Stomach (tissue), 19 donors: ENCODE measurements at places on chromosomes 5 and 9.

- DNase-seq, result no peak
Observed at GRCh38 chr5:76524868-76525267, 98.3 kb downstream of the F2RL2 start.

DNA sequence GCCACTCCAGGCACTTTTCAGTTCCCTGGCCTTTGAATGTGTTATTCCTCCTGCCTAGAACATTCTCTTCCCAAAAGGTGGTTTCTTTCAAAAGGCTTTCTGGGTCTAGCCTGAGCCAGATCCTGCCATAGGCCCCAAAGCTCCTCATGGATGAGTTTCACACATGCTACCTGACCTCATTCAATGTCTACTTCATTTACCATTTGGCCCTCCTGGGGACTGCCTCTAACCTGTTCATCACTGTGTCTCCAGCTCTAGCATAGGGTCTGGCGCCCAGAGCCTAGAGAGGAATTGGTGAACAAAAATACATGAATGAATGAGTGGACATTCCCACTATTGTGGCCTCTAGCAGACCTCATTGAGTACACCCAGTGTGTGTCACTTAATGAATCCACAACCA lies 5.4 kb upstream of the P4HA2 start:
- no peak for DNase-seq

DNA sequence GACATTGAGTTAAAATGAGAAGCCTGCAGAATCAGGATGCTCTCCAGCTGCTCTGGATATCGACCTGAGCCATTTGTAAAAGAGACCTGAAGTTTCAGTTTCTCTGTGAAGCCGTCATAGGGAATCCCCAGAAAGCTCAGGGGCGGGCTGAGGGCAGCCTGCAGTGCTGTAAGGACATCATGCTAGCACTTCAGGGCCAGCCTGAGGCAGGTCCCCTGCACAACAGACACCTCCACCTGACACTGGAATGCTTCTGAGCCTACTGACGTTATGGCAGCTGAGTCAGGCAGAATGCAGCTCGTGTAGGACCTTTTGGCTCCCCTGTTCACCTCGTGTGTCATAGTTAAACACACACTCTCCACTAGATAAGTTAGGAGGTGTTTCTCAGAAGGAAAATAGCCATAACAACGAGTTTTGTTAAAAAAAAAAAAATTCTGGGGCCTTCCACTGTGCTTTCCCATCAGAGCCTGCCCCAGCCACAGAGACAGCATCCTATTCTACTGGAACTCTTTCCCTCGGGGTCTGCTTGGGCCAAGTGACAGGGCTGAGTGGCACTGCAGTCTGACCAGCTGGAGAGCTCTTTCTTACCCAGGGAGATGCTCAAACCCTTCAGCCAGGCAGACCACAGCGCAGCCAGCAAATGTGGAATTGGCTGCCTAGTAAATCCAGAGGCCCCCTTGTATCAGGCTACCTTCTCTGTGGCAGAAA lies 354.9 kb downstream of the DIRAS2 start:
- DNase-seq, result no peak

- no peak for DNase-seq
Observed at GRCh38 chr5:81147886-81148571, 85.1 kb upstream of the CKMT2 start.

- no peak for DNase-seq
Observed at GRCh38 chr5:96148376-96148775, 186.7 kb upstream of the ELL2 start.

GRCh38 chr9:123544007-123544827 lies 188.2 kb downstream of the CRB2 start:
- DNase-seq, result no peak
